IMR-90 (cell line): ENCODE measurements at places on chromosomes 3 and 15. TPM values are rescaled to one million over a fixed set of nuclear protein-coding genes. Genes with fewer than 3 reads are reported as not detected.

- DNase-seq, result no peak
- H3K4me3 ChIP-seq, result no peak overlapping the region
- H3K36me3 ChIP-seq, result peaks cover 3% of the 10 kb centered on the region; the same call in 1 of the 2 replicates
- peaks cover 8% of the 10 kb centered on the region for H3K4me1 ChIP-seq
- H3K27ac ChIP-seq, result no peak overlapping the region
- no peaks in the 10 kb centered on the region for H3K27me3 ChIP-seq
Observed at GRCh38 chr3:53170325-53171063, 9.5 kb downstream of the PRKCD start.

DNA sequence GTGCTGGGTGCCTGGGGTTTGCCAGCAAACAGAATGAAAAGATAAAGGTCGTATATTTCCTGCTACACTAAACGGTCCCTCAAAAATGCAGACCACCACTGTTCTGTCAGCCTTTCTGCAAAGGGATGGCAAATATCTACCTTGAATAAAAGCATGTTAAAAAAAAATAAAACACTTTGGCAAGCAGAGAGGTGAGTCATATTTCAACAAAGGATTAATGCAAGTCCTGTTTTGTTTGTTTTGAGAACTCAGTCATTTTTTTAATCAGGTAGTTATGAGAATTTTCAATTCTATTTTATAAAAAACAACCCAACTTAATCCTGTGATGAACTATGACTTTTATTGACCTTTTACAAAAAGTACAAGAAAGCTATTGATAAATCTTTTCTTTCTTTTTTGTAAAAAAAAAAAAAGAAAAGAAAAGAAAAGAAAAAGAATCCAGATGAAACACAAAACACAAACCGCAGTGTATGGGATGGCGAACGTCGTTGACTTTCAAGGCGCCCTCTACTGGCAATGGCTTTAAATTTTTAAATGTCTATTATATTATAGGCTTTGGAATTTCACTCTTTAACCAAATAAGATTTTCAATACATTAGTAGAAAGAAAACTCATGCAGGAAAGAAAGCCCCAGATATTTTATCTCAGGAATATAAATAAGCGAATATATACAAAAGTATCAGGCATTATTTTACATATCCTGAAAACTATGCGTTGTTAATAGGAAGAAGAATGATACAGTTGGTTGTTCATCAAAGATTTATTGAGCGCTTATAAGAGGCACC, 87.8 kb downstream of the NCEH1 start:
- no peak overlapping the region for H3K4me3 ChIP-seq
- peak; percentile 71 for DNase-seq
- H3K27me3 ChIP-seq, result no peaks in the 10 kb centered on the region
- H3K27ac ChIP-seq, result no peak overlapping the region

GRCh38 chr3:100717637-100718487, 8.6 kb downstream of the TFG start:
- H3K4me3 ChIP-seq, result no peak overlapping the region
- no peaks in the 10 kb centered on the region for H3K27me3 ChIP-seq
- H3K36me3 ChIP-seq, result peaks cover 29% of the 10 kb centered on the region
- no peak for DNase-seq
- H3K27ac ChIP-seq, result no peak overlapping the region

DNA sequence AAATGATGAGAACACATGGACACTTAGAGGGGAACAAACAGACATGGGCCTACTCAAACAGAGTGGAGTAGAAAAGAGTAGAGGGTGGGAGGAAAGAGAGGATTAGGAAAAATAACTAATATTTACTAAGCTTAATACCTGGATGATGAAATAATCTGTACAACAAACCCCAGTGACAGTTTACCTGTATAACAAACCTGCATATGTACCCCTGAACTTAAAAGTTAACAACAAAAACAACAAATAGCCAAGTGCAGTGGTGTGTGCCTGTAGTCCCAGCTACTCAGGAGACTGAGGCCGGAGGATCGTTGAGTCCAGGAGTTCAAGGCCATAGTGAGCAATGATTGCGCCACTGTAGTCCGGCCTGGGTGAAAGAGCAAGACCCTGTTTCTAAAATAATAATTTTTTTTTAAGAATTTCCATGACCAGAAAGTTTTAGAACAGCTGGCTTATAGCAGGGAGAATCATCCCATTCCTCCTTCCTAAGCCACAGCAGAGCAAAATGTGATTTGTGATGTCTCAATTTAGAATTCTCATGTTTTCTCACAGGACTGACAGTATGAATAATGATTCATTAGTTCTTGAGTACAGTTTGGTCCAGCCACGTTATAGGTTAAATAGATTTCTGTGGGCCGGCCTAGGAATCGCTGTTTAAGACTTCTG, 150.0 kb downstream of the ZNF609 start:
- no peaks in the 10 kb centered on the region for H3K36me3 ChIP-seq
- no peaks in the 10 kb centered on the region; the same call in 1 of the 2 replicates for H3K4me1 ChIP-seq
- H3K4me3 ChIP-seq, result no peak overlapping the region
- H3K27ac ChIP-seq, result no peak overlapping the region
- DNase-seq, result no peak

DNA sequence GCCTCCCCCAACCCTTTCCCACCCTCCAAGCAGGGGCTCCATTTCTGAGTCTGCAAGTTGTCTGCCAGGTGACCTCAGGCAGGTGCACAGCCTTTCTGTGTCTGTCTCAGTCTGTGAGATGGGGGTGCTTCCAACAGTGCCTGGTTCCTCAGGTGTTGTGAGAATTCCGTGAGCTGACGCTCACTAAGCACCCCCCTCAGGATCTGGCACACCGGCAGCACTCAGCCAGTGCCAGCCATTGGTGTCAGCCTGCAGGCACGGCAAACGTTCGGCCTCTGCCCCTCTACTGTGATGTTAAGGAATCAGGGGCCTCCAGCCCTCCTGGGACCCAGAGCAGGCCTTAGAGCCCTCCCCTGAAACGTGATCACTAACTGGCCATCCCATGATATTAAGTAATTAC, 2.4 kb downstream of the KLF15 start:
- H3K4me3 ChIP-seq, result no peak overlapping the region
- peaks cover 1% of the 10 kb centered on the region; the same call in 1 of the 2 replicates for H3K36me3 ChIP-seq
- DNase-seq, result no peak
- peaks cover 3% of the 10 kb centered on the region; the same call in 1 of the 2 replicates for H3K4me1 ChIP-seq

DNA sequence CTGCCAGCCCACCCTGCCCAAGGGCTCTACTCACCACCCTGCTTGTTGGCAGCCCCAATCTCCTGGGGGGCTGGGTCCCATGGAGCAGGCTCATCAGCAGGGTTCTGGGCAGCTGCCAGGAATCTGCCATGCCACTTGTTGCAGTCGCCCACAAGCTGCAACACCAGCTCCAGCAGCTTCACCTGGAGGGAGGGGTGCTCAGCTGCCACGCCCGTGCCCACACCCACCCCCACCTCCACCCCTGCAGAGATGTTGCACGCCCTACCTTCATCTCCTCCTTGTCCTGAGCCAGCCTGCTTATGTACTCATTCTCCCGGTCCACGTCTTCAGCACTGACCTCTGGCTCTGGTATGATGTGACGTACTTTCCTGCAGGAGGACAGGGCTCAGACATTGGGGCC, 77.9 kb upstream of the C2CD4B start:
- H3K27me3 ChIP-seq, result peaks cover 8% of the 10 kb centered on the region
- no peak for DNase-seq
- no peaks in the 10 kb centered on the region for H3K4me1 ChIP-seq

DNA sequence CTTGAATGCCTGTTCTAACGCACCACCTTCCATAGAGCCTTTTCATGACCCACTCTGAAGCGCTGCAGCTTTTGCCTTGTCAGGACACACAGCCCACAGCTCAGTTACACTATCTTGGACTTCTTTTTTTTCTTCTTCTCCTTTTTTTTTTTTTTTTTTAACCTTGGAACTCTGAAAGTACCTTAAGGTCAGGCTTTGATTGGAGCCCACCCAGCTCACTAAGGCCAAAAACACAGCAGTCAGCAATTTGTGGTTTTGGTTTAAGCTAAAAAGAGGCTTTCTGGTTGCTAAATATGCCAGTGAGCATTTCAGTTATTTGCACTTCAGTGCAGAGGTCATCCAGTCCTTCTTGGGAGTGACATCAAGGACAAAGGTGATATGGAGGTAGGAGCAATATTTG, 1.7 kb downstream of the SLC25A20 start:
- no peak for DNase-seq
- H3K4me3 ChIP-seq, result no peak overlapping the region
- peaks cover under 1% of the 10 kb centered on the region; the same call in 1 of the 2 replicates for H3K36me3 ChIP-seq
- no peaks in the 10 kb centered on the region for H3K27me3 ChIP-seq

DNA sequence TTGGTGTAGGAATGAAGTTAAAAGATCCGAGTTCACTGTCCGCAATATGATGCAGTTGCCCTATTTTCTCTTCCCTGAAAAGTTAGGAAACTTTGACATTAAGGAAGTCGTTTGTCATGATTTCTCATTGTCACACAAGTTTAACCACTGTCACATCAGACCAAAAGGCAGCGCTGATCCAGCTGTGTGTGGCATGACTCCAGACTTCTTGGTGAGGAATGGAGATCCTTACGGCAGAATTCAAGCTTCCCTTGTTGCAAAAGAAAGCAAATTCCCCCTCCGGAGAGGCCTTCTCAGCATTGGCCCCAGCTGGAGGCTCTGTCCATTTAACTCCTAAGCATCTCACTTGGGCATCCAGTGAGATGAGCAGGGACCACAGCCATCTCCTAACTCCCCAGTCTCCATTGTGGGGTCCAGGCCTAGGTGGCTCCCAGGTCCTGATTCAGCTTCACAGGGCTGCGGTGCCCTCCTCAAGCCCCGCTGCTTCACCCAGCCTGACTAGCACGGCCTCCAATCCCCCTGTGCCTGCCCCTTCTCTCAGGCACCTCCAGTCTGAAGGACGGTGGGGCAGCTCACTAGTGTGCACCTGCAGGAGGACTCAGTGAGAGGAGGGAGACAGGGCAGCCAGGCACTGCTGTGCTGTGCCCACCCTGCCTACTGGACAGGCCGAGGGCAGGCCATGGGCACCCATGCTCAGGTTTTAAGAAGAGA, 159.5 kb downstream of the CHSY1 start:
- H3K4me1 ChIP-seq, result peaks cover 15% of the 10 kb centered on the region
- H3K27ac ChIP-seq, result no peak overlapping the region
- H3K4me3 ChIP-seq, result no peak overlapping the region
- DNase-seq, result peak; percentile 29
- no peaks in the 10 kb centered on the region for H3K36me3 ChIP-seq
- no peaks in the 10 kb centered on the region; the same call in 1 of the 2 replicates for H3K27me3 ChIP-seq

DNA sequence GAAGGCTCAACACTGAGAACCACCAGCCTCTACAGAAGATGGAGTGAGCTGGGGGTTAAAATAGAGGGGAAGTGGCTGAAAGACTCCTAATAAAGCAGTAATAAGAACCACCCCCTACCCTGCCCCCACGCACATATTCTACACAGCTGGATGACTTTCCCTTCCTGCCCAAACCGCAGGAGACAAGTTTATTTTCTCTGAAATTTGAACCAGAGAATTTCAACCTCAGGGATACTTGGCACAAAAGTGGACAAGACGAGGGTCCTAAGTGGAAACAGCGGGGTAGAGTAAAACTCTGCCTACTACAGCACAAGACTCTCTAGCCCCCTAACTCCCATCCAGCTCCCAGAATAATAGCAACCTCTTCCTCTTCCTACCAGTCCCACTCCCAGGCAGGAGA, 28.4 kb downstream of the USF3 start:
- peaks cover 4% of the 10 kb centered on the region; the same call in 1 of the 2 replicates for H3K36me3 ChIP-seq
- peak overlapping the region; percentile 92; the same call in 1 of the 2 replicates for H3K27ac ChIP-seq
- no peaks in the 10 kb centered on the region for H3K27me3 ChIP-seq
- peak; percentile 74 for DNase-seq
- H3K4me3 ChIP-seq, result no peak overlapping the region

DNA sequence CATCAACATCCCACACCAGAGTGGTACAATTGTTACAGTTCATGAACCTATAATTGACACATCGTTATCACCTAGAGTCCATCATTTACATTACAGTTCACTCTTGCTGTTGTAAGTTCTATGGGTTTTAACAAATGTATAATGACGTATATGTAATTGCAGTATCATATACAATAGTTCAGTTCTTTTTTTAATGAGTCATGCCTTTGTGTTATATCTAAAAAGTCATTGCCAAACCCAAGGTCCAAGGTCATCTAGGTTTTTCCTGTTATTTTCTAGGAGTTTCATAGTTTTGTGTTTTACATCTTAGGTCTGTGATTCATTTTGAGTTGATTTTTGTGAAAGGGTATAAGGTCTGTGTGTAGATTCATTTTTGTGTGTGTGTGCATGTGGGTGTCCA, 160.9 kb upstream of the GALNT15 start:
- no peaks in the 10 kb centered on the region for H3K27me3 ChIP-seq
- peak; percentile 86 for DNase-seq
- H3K4me1 ChIP-seq, result peaks cover 9% of the 10 kb centered on the region
- H3K4me3 ChIP-seq, result no peak overlapping the region
- H3K36me3 ChIP-seq, result no peaks in the 10 kb centered on the region

- no peak overlapping the region for H3K4me3 ChIP-seq
- no peak overlapping the region for H3K27ac ChIP-seq
- H3K36me3 ChIP-seq, result no peaks in the 10 kb centered on the region
- H3K4me1 ChIP-seq, result no peaks in the 10 kb centered on the region
Observed at GRCh38 chr3:15450438-15451215, 23.2 kb downstream of the EAF1 start.

- H3K27ac ChIP-seq, result peak overlapping the region; percentile 74
- H3K27me3 ChIP-seq, result no peaks in the 10 kb centered on the region
- peaks cover 8% of the 10 kb centered on the region for H3K4me1 ChIP-seq
- no peaks in the 10 kb centered on the region for H3K36me3 ChIP-seq
- H3K4me3 ChIP-seq, result peak overlapping the region; percentile 26
Observed at GRCh38 chr3:29335438-29335837, 54.6 kb downstream of the RBMS3 start.

Gene HTR3E
- not detected in 2 replicates for total RNA-seq

Gene PLSCR5
- not detected in 2 replicates for total RNA-seq
